Activated CD4-positive, alpha-beta T cell treated with anti-CD3 and anti-CD28 coated beads for 36 hours (primary cell): ENCODE measurements at places on chromosomes 7 and 10. TPM values are rescaled to one million over a fixed set of nuclear protein-coding genes. Genes with fewer than 3 reads are reported as not detected.
A peak's percentile ranks its signal among the peaks of the same experiment; 100 is the strongest.

DNA sequence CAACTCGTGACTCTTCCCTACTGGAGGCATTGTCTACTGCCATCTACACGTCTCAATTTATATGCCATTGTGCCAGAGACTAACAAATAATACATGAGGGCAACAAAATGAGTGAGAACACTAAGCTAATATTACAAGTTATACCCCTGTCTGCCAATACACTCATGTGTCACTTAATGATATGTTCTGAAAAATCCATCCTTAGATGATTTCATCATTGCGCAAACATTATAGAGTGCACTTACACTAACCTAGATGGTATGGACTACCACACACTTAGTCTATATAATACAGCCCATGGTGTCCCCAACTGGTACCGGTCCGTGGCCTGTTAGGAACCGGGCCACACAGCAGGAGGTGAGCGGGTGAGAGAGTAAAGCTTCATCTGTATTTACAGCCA, 64.3 kb upstream of the CTNNA3 start:
- peaks cover 2% of the 10 kb centered on the region for H3K27me3 ChIP-seq
- no peak for DNase-seq
- peaks cover 14% of the 10 kb centered on the region for H3K4me1 ChIP-seq
- no peak overlapping the region for H3K4me3 ChIP-seq
- peaks cover 5% of the 10 kb centered on the region for H3K36me3 ChIP-seq

- H3K27me3 ChIP-seq: peaks cover 13% of the 10 kb centered on the region
- H3K4me1 ChIP-seq: no peaks in the 10 kb centered on the region
- H3K27ac ChIP-seq: no peak overlapping the region
- no peaks in the 10 kb centered on the region for H3K36me3 ChIP-seq
- DNase-seq: no peak
- no peak overlapping the region for H3K4me3 ChIP-seq
These were observed 17.3 kb upstream of the ADARB2 start for GRCh38 chr10:1754506-1755153.

DNA sequence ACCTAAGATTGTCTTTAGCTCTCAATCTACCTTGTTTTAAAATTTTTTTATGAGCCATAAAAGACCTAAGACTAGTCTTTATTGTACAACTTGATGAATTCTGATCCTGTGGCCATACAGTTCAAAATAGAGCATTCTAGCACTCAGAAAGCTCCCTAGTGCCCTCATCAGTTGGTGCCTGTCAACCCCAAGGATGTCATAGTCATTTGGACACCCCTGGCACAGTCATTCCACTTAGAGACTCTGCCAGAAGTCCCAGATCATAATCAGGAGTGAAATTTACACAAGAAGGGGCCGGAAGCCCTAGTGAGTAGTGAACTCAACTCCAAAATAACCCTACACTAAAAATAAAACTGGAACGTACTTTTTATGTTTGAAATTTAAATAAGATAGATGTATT, 80.0 kb upstream of the INSIG1 start:
- DNase-seq: peak; percentile 44
- H3K4me3 ChIP-seq: no peak overlapping the region
- no peaks in the 10 kb centered on the region for H3K36me3 ChIP-seq
- H3K4me1 ChIP-seq: peaks cover 21% of the 10 kb centered on the region
- H3K27me3 ChIP-seq: peaks cover 6% of the 10 kb centered on the region
- no peak overlapping the region for H3K27ac ChIP-seq

DNA sequence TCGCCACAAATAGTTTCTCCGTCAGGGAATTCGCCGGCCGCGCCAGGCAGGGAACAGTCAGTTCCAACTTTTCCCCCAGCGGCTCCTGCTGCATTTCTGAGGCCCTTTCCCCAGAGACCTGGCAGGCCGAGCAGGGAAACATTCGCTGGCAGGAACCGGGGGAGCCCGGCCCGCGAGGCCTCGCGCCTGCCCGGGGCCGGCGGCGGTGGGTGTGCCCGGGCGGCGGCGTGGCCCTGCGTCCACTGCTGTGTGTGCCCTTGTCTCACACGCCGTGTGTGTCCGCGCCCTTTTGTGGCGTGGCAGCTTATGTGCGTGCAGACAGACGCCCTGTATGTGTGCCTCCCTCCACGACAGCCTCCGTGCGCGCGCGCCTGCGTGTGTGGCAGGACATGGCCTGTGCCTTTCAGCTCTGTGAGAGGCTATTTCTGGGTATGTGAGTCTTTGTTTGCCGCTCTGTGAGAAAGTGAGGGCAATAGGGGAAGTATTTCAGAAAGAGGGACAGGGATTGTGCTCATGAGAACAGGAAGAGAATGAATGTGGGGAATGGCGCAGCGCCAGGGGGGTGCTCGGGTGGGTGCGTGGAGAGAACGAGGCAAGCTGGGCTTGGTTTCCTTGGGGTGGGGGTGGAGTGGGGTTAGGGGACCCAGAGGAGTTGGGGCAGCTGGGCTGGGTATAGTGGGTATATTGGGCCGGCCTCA, 689 bp upstream of the SMARCD3 start:
- peak; percentile 56 for DNase-seq
- H3K27me3 ChIP-seq: peaks cover 57% of the 10 kb centered on the region
- no peaks in the 10 kb centered on the region for H3K36me3 ChIP-seq
- peak overlapping the region; percentile 47 for H3K27ac ChIP-seq

DNA sequence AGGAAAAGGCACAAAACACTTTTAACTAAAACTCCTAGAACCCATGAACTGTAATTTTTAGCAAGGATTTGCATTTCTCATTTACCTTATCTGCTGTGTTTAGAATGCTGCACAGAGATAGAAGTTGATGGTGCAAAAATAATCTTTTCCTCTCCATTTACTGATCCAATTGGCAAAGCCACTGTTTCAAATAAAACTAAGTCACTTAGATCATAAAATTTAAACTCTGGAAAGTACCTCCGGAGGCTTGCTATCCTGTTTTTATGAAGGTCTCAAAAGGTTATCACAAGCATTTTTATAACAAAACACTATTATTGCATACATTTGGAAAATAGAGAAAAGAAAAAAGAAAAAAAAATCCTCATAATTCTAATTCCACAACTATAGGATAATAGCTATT, 7.6 kb downstream of the CPA2 start:
- no peaks in the 10 kb centered on the region for H3K36me3 ChIP-seq
- H3K27ac ChIP-seq: no peak overlapping the region
- peaks cover 4% of the 10 kb centered on the region for H3K27me3 ChIP-seq
- H3K4me1 ChIP-seq: peaks cover 41% of the 10 kb centered on the region
- no peak for DNase-seq

GRCh38 chr7:17774248-17774647, 166.0 kb downstream of the SNX13 start:
- peaks cover 3% of the 10 kb centered on the region for H3K4me1 ChIP-seq
- no peak overlapping the region for H3K4me3 ChIP-seq
- no peaks in the 10 kb centered on the region for H3K36me3 ChIP-seq
- DNase-seq: no peak
- H3K27ac ChIP-seq: no peak overlapping the region

GRCh38 chr7:99083733-99084132, 60.2 kb downstream of the SMURF1 start:
- no peak overlapping the region for H3K4me3 ChIP-seq
- H3K36me3 ChIP-seq: peaks cover 14% of the 10 kb centered on the region
- H3K27ac ChIP-seq: peak overlapping the region; percentile 11
- no peak for DNase-seq
- no peaks in the 10 kb centered on the region for H3K27me3 ChIP-seq
- H3K4me1 ChIP-seq: peaks cover 15% of the 10 kb centered on the region

- no peaks in the 10 kb centered on the region for H3K27me3 ChIP-seq
- peaks cover 2% of the 10 kb centered on the region for H3K36me3 ChIP-seq
- peak overlapping the region; percentile 39 for H3K4me3 ChIP-seq
These were observed 43.2 kb upstream of the GDF10 start for GRCh38 chr10:47256751-47257336.

The PTER gene
- 34.5 TPM for total RNA-seq

The ENO4 gene
- total RNA-seq: not detected

The RPS24 gene
- total RNA-seq: 3,094 TPM

The FAM25G gene
- total RNA-seq: not detected

The C7orf33 gene
- not detected for total RNA-seq
